ENCODE measurements at places on chromosomes 13 and 19.
A peak's percentile ranks its signal among the peaks of the same experiment; 100 is the strongest.

DNA sequence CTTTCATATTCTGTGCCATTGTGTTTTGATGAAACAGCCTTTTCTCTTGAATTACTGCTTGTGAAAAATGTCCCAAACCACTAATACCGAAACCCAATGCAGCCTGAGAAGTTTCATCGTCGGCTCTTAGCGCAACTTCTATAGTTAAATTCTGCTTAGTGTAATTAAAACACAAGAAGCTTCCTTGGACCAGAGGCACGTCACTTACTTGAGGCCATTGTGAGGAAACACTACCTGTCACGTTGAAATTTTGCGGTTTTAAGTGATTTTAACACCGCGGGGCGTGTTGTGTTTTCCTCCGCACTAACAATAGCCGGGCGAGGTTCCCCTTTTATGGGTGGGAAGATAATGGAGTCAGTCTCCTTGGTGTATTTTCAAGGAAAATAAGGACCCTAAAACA lies 70.9 kb downstream of the GGACT start:
- no peak for DNase-seq

DNA sequence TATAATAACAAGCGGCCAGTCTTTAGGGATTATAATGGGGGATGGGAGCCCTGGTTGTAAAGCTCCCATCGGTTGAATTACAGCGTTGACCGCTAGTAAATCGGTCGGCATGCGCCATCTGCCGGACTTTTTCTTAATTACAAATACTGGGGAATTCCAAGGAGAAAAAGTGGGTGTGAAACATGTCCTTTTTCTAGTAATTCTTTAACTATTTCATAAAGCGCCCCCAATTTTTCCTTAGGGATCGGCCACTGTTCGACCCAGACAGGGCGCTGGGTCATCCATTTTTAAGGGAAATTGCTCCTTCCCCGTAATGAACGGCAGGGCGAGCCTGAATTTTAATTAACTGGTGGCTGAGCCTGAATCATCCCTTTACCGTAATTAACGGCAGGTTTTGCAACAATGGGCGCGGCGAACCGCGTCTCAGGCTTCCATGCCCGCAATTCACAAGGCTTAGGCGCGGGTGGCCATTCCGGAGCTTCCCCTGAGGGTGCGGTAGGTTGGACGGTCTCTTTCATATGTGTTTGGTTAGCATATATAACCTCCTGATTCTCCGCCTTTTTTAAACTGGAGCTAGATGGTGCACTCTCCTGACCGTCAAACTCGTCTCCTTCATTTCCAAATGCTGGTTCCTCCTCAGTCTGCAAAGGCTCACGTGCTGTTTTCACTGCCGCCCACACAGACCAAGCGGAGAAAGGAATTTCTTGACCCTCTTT lies 30.2 kb upstream of the EVI5L start:
- DNase-seq, result peak; percentile 92

DNA sequence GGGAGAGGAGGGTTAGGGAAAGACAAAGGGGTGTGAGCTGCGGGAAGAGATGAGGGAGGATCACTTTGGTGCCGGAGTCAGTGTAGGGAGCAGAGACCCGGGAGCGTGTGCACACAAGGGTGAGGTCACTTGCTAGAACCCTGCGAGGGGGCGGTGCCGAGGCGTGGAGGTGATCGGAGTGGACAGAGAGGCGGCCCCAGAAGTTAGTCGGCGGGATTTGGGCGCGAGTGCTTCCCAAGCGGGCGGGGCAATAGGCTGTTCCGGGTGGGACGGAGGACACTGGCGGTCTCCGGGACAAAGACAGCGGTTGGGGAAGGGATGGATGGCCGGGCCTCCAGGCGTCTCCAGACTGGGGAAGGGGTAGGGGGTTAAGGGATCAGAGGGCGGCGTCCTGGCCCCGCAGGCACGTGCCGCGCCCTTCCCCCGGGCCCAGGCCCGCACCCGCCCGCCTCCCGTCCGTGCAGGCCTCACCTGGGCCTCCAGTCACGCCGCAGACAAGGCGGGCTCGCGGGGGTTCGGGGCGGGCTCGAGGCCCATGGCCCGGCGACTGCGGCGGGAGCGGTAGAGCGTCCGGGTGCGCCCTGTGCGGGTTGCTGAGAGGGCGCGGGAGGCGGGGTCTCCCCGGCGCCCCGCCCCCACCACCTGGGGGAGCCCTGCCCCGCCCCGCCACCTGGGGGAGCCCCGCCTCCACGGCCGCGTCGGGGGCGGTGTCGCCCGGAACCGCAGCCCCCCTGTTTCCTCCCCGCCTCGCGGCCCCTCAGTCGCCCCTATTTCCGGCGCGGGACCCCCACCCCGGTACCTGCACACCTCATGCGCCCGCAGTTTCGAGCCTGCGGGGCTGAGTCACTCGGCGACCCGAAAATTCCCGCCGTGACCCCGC lies at the start of gene LPAR2:
Gene LPAR2 (minus strand): TSS at position 600 of the 880 bp plus-strand sequence. CDS start 945 bp downstream, outside the sequence.
- peak; percentile 21 for DNase-seq

GRCh38 chr13:107097916-107098315 lies 530.0 kb upstream of the ARGLU1 start:
- DNase-seq, result no peak

GRCh38 chr13:32783067-32783466 lies 196.8 kb downstream of the PDS5B start:
- DNase-seq, result peak; percentile 18

GRCh38 chr19:38547421-38547820 lies 70.3 kb downstream of the MAP4K1 start:
- no peak for DNase-seq

DNA sequence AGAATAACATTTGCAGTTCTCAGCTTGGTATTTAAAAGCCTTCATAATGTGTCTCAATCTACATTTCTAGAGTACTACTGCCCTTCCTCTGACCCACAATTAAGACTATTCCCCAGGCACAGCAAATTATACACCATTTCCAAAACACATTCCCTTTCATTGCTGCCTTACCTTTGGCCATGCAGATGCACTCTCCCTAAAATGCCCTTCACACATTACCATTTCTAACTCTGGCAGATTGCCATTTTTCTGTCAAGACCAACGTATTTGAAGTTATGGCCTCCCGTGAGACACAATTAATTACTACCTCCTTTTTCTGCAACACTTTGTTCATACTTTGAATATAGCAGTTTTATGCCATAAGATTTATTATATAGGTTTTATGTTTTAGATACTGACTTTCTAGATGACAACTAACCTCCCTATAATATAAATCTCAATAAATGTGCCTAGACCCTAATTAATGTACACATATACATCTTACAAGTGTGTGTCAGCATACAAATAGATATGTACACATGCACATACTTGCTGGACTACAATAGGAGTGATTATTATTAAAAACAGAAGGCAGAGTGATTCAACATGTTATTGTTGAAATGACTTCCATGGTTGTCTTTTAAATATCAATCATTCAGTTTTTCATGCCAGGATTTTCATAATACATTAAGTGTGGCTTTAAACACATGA lies 2902.5 kb downstream of the PCDH9 start:
- DNase-seq, result no peak

- DNase-seq, result no peak
Measured at GRCh38 chr19:17617807-17618192, 62.4 kb downstream of the COLGALT1 start.

GRCh38 chr19:12779162-12779993 lies 4.0 kb upstream of the HOOK2 start:
- DNase-seq, result peak; percentile 96

DNA sequence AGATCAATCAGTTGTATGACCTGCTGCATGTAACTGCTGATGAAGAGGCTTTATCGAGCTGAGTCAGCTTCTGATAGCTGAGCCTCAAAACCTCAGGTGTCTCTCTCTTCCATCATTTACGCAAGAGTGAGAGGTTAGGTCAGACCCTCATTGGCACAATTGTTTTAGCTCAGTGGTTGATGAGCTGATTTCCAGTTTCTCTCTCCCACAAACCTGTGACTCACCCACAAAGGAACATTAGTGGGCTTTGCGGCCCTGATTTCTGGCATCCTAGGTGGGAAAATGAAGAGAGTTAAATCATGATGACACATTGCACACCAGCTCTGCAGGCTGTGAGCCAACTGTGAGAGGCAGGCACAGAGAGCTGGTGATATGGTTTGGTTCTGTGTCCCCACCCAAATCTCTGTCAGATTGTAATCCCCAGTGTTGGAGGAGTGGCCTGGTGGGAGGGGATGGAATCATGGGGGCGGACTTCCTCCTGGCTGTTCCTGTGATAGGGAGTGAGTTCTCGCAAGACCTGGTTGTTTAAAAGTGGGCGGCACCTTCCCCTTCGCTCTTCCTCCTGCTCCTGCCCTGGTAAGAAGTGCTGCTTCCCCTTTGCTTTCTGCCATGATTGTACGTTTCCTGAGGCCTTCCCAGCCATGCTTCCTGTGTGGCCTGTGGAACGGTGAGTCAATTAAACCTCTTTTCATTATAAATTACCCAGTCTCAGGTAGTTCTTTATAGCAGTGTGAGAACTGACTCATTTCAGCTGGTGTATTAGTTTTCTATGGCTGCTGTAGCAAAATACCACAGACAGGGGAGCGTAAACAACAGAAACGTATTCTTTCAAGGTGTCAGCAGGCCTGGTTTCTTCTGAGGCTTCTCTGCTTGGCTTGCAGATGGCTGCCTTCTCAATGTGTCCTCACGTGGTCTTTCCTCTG lies 33.5 kb upstream of the TMTC4 start:
- DNase-seq, result no peak

DNA sequence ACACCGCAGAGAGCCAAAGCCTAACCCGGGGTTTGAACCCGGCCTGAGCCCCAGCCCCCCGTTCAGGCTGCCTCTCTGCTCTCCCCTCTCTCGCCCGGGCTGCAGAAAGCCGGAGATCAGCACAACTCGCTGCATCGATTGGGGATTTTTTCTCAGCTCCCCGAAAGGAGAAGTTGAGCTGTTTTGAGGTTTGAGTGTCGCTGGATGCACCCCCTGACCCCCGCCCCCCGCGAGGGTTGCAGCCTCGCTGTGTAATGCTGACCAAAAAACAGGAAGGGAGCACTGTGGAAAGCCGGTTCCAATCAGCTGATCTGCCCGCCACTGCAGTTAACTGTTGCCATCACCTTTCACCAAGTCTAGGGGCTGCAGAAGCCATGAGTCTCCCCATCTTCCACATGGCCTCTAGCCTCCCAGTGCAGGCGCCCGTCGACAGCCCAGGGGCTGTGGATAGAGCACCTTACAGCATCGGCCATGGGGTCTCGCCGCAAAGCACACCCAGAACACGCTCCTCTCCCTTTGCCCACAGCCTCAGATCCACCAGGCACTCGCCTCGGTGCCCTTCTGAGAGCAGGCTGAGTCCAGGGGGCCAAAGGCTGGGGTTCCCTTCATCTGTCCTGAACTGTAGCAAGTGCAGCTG lies 34.5 kb downstream of the MYO9B start:
- DNase-seq, result no peak

- no peak for DNase-seq
Measured at GRCh38 chr19:30596813-30597399, 224.7 kb downstream of the ZNF536 start.

DNA sequence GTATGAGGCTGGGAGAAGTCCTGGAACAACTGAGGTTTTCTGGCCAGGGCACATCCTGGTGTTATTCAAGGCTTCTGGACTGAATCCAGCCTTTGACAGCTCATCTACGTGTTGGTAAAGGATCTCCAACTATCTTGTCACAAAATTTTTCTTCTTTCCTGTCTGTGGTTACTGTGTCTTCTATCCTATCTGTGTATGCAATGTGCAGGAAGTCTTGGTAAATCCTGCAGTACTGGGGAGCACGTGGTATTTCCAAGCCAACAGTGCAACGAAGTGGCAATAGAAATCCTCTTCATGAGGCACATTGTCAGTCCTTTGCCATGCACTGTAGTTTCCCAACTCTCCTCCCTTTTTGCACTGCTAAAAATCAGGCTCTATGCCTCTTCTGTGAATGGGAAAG lies 86.7 kb downstream of the ZNF100 start:
- no peak for DNase-seq

DNA sequence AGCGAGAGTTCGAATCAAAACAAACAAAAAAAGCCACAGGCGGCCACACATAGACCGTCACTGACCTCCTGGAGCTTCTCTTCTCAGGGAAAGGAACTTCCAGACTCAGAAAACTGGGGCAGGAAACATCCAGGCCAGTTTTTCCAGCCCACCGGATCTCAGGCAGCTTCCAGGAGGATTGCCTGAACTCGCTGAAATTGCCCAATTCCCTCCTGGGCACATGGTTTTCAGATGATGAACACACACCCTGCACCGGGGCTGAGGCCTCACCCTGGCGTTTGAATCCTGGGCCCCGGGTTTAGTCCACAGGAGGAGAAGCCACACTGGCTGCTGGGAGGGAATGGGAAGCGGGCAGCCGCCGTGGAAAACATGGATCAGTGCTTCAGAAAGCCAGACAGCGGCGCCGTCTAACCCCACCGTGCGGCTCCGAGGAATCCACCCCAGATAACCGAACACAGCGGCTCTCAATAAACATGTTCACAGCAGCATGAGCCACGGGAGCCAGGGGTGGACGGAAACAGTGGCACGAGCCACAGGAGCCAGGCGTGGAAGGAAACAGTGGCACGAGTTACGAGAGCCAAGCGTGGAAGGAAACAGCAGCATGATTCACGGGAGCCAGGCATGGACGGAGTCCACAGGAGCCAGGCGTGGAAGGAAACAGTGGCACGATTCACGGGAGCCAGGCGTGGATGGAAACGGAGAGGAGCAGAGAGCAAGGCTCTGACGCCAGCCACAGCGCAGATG lies 18.2 kb upstream of the PTBP1 start:
- no peak for DNase-seq

- DNase-seq, result no peak
Measured at GRCh38 chr13:23770973-23771372, 118.2 kb downstream of the MIPEP start.

DNA sequence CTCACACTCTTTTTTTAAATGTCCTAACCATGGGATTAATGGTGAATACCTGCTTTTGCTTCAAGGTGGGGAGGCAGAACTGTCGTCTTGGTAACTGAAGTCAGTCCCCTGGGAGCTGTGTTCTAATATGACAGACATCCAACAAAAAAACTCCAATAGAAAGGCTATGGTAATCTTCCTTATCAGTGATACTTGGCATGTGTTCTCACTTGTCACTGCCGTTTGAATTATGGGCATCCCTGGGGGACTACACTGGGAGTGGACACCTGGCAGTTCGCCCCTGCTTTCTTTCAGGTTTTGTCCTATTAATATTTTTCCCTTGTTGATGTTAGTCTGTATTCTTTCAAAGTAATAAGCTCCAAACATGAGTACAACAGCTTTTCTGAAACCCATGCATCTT lies 252.6 kb downstream of the SLITRK5 start:
- no peak for DNase-seq

GRCh38 chr13:110645750-110646149 lies 30.4 kb downstream of the NAXD start:
- DNase-seq, result no peak

DNA sequence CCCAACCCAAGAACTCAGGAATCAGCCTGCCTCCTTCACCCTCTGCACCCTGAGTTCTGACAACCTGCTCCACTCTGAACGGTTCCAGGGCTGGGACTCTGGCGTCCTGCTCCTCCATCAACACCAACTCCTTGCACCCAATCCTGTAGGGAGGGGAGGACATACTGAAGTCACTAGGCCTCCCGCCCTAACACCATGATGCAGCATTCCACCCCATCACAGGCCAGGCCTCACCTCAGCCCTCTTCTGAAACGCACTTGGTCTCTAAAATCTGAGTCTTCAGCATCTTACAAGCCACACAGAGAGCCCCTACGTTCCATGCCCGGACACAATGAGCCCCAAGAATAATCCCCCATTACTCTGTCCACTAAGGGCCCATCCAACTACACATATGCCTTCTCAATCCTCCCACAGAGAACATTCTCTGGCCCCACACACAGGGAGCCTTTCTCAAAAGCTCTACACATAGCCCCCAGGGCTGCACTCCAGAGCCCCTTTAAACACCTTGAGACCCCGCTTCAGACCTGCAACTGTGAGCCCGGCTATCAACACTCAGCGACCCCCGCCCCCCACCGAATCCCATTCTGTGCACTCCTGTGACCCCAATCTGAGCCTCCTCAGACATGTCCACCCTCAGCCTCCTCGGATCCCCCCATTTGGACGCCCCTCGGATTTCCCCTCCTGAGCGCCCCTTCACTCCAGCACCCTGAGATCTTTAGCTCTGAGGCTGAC lies 567 bp downstream of the ALKBH6 start:
- DNase-seq, result no peak

All from cardiac muscle cell (in vitro differentiated cells and primary cell).